ENCODE measurements at places on chromosomes 6 and 20. TPM values are rescaled to one million over a fixed set of nuclear protein-coding genes. Genes with fewer than 3 reads are reported as not detected.

The SYCP2L gene
- total RNA-seq: 3.2 TPM

The BCLAF1 gene
- total RNA-seq: 78.3 TPM

The BMP5 gene
- 0.05 TPM for total RNA-seq

The TNXB gene
- 0.89 TPM for total RNA-seq

The CST5 gene
- not detected for total RNA-seq

The OR2J3 gene
- not detected for total RNA-seq

The NHSL1 gene
- 3.9 TPM for total RNA-seq

The BNIP5 gene
- not detected for total RNA-seq

The ASIP gene
- total RNA-seq: not detected

All from A549 treated with DMSO at 1 μM for 4 hours (cell line).